Activated naive CD4-positive, alpha-beta T cell (primary cell): ENCODE measurements at places on chromosomes 2 and 18.

DNA sequence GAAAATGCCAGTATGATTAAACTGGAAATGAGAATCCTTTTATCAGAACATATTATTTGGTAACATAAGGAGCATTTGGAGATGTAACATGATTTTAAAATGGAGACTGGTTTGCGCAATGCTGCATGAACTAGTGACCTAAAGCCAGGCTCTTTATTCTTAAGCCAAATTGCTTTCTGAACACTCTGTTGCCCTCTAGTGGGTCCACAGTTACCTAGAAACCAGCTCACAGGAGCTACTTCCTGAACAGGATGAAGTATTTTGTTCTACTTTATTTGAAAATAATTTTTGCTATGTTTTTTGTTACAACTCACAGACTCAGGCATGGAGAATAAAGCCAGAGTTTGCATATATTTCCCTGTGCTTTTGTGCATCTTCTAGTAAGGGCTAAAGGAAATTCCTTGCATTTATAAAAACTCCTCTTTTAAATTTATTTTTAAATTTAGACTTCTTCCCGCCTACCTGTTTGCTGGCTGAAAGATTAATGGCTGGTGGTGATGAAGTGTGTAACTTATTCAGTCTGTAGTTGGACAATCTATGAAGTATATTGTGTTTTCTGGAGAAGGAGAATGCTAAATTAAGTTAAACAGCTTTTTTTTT, 146.7 kb downstream of the PARD3B start:
- no peak for DNase-seq

DNA sequence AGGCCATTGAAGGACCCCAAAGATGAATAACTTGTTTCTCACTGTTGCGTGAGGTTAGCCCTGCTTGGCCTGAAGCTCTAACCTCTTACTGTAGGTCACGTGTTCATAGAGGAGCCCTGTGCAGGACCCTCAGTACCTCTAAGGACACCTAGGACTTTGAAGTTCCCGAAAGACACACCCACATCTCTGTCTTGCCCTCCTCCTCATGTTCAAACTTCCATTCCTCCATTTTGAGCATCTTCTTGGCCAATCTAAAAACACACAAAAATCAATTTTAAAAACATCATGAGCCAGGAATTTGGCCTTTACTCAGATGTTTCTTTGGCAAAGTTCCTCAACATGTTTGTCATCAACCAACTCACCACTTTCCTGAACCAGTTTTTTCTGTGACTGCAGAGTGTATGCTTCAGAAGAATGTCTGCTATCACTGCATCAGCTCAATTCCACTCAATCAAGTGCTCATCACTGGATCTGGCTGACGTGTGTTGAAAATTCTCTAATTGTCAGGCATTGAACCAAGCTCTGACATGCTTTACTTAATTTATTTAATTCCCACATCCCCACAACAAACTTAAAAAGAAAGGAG, 101.6 kb downstream of the AP1S3 start:
- no peak for DNase-seq

- no peak for DNase-seq
Measured at GRCh38 chr2:229523663-229524062, 190.7 kb downstream of the DNER start.

- no peak for DNase-seq
Measured at GRCh38 chr18:21826196-21826595, 85.6 kb downstream of the MIB1 start.

DNA sequence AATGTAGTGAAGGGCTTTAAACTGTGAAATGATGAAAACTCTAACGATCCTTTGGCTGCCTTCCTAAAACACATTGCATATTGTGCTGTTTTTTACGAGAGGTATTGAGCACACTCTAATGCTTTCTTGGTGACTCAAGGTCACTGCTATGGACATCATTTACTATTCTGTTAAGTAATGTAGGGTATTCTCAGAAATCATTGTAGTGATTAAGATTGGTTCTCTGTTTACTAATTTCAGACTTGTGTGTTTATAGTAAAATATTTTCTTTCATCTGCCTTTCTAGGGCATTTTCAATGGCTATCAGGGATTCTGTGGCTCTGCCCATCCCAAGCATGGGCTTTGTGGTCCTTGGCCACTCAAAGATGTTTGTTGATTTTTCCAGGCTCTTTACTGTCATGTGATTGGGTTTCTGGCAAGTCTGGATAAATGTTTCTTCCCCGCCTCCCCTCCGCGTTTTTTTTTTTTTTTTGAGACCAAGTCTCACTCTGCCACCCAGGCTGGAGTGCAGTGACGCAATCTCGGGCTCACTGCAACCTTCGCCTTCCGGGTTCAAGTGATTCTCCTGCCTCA, 29.3 kb downstream of the UBE2F start:
- no peak for DNase-seq
